Natural killer cell treated with Interleukin-12 subunit alpha and Interleukin-12 subunit beta and Interleukin-15 and Interleukin-18, amount 100 ng/mL, for 72 hours (primary cell): ENCODE measurements at places on chromosomes 12 and 14.
A peak's percentile ranks its signal among the peaks of the same experiment; 100 is the strongest.

- no peak for DNase-seq
Observed at GRCh38 chr12:57727758-57728395, 10.7 kb downstream of the AGAP2 start.

GRCh38 chr14:72023128-72024042 lies 91.2 kb downstream of the RGS6 start:
- no peak for DNase-seq

GRCh38 chr12:67367843-67368242 lies 98.7 kb downstream of the CAND1 start:
- DNase-seq, result no peak

- DNase-seq, result no peak
Observed at GRCh38 chr12:104226672-104227071, 11.1 kb downstream of the TXNRD1 start.

- no peak for DNase-seq
Observed at GRCh38 chr12:52041035-52041434, 10.2 kb upstream of the NR4A1 start.

GRCh38 chr14:40296821-40297220 lies 864.6 kb upstream of the FBXO33 start:
- no peak for DNase-seq

GRCh38 chr14:38199076-38199475 lies 8.6 kb upstream of the SSTR1 start:
- no peak for DNase-seq

DNA sequence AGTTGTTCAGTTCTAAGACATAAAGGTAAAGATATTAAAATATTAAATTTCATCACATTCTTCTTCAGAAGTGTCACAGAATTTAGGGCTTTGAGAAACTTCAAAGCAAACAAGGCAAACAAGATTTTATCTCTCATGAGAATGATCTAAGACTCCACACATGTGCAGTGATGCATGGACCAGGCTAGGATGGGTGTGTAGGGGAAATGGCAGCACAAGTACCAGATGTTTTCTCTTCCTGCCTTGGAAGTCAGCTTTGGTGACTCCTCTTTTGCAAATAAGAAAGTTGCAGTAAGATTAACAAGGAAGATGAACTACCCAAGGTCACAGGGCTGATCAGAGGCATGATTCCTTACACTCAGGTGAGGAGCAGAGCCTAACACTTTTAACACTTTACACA lies 163.8 kb upstream of the LMNTD1 start:
- no peak for DNase-seq

GRCh38 chr12:94566345-94566744 lies 84.0 kb downstream of the TMCC3 start:
- DNase-seq, result no peak

DNA sequence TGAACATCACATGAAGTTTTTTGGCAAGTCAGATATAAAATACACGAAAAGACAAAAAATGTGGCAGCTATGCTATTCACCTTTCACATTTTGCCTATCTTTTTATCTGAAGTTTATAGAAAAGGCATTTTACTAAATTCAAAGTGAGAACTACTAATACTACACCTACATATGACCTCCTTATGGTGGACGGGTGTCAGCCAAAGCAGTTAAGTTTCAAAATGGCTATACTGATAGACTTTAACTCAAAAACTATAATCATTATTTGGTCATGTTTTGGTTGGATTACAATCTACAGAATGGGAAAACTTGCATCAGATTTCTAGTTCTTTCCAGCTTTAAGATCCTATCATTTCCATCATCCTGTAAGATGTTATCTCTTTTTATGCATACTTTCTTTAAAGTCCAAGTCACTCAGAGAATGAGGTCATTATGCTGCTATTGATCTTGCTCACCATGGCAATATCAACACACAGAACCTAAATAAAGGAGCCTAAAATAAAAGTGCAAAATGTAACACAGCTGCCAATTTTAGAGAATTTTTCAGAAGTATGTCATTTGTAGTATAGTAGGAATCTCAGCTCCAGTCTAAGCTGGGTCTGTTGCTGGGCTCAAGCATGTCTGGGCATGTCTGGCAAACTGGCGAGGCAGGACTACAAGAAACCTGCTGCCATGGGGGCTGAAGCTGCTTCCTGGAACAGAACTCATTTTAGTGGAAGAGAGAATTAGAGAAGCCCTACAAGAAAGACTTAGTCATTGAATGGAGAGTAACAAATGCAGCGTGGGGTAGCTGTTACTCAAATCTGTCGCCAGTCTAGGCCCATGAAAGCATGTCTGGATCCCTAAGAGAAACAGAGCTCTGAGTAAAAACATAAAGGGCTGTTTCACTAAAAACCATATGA lies 7.6 kb upstream of the AEBP2 start:
- DNase-seq, result peak; percentile 65

- no peak for DNase-seq
Observed at GRCh38 chr12:69059465-69060457, 126.8 kb upstream of the CPM start.

- no peak for DNase-seq
Observed at GRCh38 chr12:9509464-9510161, 98.1 kb downstream of the KLRB1 start.

GRCh38 chr14:22836301-22837113 lies at the start of gene MMP14:
Gene MMP14, plus strand, starts transcription at chr14:22836585. Its CDS starts 233 bp downstream, at chr14:22836818.
- no peak for DNase-seq

DNA sequence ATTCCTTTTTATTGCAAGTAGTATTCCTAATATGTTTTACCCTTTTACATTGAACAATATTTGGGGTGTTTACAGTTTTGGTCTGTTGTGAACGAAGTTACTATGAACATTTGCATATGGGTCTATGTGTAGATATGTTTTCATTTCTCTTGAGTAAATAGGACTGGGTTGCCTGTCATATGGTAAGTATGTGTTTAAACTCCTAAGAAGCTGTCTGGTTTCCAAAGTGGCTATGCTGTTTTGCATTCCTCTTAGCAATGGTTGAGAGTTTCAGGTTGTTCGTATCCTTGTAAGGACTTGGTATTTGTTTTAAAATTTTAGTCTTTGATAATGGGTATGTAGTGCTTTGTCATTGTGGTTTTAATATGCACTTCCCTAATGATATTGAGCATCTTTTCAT lies 6.3 kb downstream of the METAP2 start:
- no peak for DNase-seq

DNA sequence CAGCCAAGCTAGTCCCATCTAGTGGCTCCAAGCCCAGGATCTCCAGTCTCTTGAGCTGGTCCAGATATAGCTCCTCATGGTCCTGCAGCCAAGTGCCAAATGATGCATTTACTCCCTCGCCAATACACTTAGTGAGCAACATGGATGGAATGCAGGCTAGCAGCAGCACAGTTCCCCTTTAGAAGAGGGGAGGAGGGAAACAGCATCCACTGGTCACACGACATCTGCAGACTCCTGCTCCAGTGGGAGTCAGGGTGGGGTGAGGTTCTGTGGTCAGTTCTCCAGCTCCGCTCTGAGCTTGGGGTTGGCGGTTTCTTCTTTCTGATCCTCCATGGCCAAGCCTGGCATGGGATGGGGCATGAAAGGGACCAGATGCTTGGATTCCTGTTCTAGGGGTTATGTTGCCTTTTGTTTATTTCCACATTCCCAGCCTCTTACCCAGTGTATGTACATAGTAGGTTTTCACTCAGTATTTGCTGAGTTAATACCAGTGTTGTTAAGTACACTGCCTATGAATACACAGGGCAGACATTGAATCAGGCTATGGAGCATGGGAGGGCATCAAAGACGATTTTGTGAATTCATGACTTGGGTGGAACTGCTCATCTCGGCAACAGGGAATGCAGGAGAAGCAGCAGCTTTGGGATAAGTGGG lies 57.3 kb downstream of the GALNT16 start:
- no peak for DNase-seq

- DNase-seq, result no peak
Observed at GRCh38 chr12:29672580-29672979, 111.2 kb downstream of the TMTC1 start.

DNA sequence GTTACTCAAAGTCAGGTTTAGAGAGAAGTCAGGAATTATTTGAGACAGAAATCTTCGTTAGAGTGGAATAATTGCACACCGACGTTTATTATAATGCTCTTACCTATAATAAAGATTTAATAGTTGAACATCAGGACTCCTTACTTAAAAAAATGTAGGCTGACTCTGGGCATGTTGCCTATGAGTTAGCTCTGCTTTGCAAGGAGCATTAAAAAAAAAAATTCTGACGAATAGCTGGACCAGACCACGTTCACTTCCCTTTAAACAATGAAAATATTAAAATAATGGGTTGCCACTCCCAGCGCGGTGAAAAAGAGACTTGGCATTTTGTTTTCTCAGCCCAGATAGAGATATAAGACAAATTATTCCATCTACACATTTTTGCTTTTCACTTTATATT lies 574 bp upstream of the FANCM start:
- DNase-seq, result no peak

- DNase-seq, result no peak
Observed at GRCh38 chr14:64541972-64542835, 1.7 kb downstream of the HSPA2 start.

- no peak for DNase-seq
Observed at GRCh38 chr14:94288610-94289465, 4.2 kb downstream of the SERPINA10 start.
